ENCODE measurements at places on chromosomes 6 and 20.

- peak; percentile 28 for DNase-seq
Measured at GRCh38 chr20:24164360-24164759, 175.8 kb upstream of the GGTLC1 start.

DNA sequence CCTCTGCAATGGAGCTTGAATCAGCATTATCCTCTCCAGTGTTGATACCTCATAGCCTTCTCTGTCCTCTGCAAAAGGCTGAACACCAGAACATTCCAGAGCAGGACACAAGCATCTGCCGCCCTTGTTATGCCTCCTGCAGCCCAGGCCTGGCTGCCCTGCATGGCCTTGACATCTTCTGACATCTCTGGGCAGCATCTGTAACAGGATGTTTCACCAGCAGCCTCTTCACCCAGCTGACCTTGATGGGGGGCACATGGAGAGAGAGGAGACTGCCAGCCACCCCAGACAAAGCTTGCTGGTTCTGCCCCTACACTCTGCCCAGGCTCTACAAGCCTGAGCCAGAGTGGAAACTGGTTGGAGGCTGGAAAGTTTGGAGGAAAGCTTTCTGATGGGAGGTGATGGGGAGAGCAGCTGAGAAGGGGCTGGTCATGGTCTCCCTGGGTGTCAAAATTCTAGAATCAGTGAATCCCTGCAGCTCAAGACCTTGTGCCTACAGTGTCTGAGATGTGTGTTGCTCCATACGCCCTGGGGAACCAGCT is 145.1 kb downstream of the MRPL14 start:
- no peak for DNase-seq

- no peak for DNase-seq
Measured at GRCh38 chr6:20058121-20058905, 154.0 kb downstream of the MBOAT1 start.

- no peak for DNase-seq
Measured at GRCh38 chr6:86459978-86460377, 477.4 kb upstream of the HTR1E start.

- no peak for DNase-seq
Measured at GRCh38 chr20:39021748-39022147, 59.6 kb downstream of the DHX35 start.

DNA sequence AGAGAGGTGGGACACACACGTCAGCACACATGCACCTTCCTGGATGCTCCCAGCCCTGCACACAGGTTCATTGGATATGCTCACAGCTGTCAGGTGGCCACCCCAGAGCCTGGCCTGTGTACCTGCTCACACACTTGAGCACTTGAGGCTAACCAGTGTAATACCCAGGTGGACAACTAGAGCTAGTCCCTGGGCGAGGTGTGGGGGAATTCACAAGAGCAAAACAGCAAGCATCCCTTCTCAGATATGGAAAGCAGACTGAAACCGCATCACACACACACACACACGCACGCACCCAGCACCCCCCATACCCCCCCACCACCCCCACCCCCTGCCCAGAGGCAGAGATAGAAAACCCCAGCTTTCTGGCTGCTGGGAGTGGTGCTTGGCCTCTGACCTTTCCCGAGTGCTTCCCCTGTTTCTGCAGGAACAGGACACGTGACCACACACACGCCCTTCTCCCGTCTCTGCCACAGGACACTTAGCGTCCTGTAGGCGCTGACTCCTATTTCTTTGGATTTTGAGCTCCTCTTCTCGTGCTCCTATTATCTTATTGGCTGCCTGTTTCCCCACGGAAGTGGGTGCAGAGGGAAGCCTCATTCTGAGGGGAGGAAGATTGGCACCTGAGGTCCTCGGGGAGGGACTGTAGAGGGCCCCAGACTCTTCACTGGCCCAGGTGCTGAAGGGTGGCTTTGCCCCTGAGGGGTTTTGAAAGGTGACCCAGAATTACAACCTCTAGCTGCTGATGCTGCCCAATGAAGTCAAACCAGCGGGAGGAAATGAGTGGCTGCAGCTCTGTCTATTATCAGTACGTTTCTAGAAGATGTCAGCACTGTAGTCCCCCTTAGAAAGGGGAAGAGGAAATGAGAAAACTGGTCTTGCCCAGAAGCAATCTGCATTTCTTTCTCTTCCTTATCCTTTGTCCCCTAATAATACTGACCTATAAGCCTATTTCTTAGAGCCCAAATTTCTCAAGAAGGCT is 65.8 kb downstream of the SYTL3 start:
- no peak for DNase-seq

GRCh38 chr6:70280400-70280853 is 22.5 kb downstream of the COL9A1 start:
- DNase-seq = no peak

GRCh38 chr20:45432294-45432693 is 16.4 kb downstream of the PIGT start:
- no peak for DNase-seq

DNA sequence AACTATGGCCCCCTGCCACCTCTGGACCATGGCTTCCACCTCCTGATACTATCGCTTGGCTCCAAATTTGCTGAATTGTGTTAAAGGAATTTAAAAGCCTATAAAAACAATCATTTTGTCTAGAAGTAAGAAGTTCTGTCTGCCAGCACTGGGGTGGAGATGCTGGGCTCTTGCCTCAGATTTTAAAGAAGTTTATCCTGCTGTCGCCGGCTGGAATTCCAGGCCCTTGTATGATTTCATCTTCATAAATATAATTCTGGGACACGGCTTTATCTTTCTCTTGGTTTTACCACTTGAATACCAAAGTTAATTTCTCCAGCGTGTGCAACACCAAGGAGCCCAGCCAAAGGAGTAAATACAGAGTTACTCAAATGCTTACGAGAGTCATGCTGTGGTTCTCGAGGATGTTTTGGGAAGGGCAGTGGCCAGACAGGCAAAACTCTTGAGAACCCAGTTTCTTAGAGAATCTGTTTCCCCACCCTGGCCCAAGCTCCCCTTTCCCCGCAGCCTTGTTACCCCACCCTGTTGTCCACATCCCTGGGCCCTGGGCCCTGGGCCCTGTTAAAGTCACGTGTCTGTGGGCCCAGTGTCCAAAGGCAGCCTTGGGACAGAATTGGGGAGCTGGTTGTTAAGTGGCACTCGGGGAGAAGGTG is 31.9 kb downstream of the C6orf89 start:
- DNase-seq = no peak

DNA sequence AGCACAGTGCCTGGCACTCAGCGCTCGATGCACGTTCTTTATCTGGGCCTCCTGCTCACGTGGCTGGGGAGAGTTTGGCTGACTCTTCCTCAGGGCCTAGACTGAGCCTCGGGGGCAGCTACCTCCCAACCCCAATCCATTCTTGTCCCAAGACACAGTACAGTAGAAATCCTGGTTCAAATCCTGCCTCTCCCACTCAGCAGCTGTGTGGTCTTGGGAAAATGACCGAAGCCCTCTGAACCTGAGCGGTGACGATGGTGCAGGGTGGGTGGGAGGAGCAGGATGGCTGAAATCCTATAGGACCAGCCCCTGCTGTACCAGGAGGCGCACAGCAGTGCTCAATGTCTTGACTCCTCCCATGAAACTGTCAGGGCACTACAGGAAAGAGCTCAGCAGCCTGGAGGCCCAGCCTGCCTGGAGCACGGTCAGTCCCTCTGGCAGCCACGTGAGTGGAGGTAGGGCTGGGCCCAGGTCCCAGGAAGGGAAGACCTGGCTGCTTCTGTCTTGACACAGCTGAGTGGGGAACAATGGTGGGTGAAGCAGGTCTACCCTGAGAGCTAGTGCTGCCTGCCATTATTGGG is 31.5 kb downstream of the PDRG1 start:
- DNase-seq = no peak

DNA sequence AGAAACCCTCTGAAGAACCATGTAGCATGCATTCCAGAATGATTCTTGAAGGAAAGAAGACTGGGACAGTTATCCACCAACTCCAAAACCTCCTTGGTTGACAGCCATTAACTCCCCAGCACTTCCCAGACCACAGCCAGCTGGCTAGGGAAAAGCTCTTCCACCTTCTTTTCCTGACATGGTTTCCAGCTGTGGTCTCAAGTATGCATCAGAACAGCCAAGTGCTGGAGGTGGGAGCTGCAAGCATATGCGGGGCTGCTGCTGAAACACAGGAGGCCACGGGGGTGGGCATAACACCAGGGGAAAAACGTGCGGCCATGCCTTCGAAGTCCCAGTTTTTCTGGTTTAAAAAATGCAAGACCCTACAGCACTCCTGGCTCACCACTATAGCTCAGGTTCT is 108.0 kb upstream of the FAM184A start:
- DNase-seq = no peak
